ENCODE measurements at places on chromosomes 6 and 20.

DNA sequence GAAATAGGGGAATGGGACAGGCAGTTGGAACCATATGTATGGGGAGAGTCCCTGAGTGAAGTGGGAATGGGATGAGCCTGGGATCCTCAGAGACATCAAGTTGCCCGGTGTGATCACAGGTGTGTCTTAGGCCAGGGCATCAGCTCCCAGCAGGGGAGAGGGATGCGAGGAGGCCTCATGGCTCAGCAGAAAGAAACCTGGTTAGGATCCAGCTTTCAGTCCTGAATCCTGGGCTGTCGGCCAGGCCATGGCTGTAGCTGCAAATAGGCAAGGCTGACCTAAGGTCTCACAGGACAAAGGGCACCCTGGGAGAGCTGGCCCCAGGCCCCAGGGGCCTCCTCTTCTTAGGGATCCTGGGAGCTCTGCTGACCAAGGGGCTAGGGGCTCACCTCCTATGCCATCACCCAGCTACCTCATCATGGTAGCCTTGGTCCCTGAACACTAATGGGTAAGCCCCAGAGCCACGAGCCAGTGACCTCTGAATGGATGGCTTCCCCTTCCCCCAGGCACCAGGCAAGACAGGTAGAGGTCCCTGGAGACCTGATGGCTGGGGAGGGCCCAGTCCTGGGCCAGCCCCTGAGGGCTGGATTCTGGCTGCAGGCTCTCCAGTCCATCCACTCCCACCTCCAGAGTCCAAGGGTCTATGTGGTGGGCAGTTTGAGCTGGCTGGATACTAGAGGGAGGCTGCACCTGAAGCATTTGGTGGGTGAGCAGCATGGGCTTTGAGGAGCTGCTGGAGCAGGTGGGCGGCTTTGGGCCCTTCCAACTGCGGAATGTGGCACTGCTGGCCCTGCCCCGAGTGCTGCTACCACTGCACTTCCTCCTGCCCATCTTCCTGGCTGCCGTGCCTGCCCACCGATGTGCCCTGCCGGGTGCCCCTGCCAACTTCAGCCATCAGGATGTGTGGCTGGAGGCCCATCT is at the start of gene SLC22A7:
Gene SLC22A7 (plus strand): TSS at position 617 of the 921 bp plus-strand sequence. CDS start 99 bp downstream, at position 716.
- H3K4me1 ChIP-seq: no peaks in the 10 kb centered on the region
- H3K27me3 ChIP-seq: no peaks in the 10 kb centered on the region
- H3K4me3 ChIP-seq: no peak within 1 kb of the TSS
- DNase-seq: no peak

DNA sequence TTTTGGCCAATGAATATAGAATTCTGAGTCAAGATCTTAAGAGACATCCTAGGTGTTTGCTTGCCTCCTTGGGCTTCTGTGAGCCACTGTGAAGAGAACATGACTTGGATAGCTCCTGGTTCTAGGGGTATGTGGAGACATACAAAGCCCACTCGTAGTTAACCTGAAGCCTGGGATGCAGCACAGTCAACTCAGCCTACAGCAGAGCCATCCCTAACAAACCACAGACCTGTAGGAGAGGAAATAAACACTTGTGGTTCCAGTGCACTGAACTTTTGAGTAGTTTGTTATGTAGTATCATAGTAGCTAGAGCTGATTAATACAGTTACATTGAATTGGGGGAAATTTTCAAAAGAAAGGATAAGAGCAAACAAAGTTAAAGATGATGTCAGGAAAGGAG is 474.4 kb upstream of the HSF2 start:
- H3K27ac ChIP-seq: no peak overlapping the region
- no peaks in the 10 kb centered on the region for H3K27me3 ChIP-seq
- H3K36me3 ChIP-seq: no peaks in the 10 kb centered on the region

GRCh38 chr6:52317841-52318581 is 33.5 kb upstream of the MCM3 start:
- no peak for DNase-seq
- H3K36me3 ChIP-seq: no peaks in the 10 kb centered on the region
- H3K4me1 ChIP-seq: no peaks in the 10 kb centered on the region
- no peak overlapping the region for H3K4me3 ChIP-seq
- no peaks in the 10 kb centered on the region for H3K27me3 ChIP-seq

DNA sequence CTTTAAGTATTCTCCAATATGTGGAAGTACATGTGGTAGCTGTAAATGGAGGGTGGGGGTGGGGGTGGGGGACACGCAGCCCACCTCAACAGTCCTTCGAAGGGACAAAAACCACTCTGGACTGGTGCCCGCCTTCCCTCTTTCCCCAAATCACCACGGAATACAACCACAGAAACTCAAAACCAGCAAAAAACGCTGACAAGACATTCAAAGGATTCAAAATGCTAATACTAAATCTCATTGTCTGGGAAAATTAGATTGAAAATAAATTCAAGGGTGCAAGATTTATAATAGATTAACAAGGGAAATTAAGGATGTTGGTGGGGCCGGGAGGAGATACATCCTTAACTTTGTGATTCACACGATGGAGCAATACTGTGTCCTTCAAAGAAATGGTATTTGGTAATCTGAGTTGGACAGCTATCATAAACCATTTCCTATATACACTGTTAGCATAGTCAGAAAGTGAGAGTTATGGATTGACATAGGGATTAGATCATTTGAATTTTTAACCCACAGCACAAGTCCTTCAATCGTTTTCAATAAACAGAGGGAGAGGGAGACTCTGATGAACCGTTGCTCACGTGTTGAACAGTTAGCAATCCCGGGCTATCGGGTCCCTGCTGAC is 766 bp upstream of the TBC1D22B start:
- H3K4me3 ChIP-seq: peak overlapping the region; percentile 91
- no peak for DNase-seq
- no peaks in the 10 kb centered on the region for H3K27me3 ChIP-seq
- H3K36me3 ChIP-seq: no peaks in the 10 kb centered on the region

All from thoracic aorta (tissue), 2 donors.